ENCODE measurements at places on chromosomes 16 and 17.

GRCh38 chr16:1745900-1746692, 25.2 kb downstream of the NME3 start:
- no peak for DNase-seq

- no peak for DNase-seq
Observed at GRCh38 chr16:81836279-81837054, 57.4 kb downstream of the PLCG2 start.

DNA sequence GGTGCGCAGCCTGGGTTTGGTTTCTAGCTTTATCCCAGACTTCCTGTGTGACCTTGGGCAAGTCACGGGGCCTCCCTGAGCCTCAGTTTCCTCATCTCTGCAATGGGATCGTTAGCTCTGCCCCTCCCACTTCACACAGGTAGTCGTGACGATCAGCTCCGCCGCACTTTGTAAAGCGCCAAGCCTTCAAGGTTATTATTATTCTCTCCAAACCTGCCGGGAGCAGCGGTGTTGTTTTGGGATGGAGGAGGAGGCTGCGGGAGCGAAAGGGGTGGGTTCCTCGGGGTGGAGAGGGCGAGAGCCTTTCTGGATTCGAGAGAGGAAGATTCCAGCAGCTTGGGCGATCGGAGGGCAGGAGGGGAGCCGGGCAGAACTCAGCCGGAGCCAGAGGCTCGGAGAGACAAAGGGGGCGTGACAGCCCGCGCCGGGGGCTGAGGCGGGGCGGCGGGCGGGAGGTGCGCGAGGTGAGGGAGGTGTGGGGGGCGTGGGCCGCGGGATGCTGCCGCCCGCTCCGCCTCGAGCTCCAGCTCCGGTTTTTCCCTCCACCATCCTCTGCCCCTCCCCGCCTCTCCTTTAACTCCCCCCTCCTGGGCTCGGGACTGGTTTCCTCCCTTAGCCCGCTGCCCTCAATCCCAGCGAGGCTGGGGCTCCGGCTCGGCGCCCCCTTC, at the start of gene EFNB3:
TSS of gene EFNB3 (plus strand) at position 602 of the 668 bp plus-strand sequence. CDS start 397 bp downstream, outside the sequence.
- no peak for DNase-seq

GRCh38 chr16:88970050-88970449, 7.0 kb downstream of the CBFA2T3 start:
- no peak for DNase-seq

GRCh38 chr17:41943492-41943891, 13.1 kb downstream of the ODAD4 start:
- no peak for DNase-seq

- no peak for DNase-seq
Observed at GRCh38 chr16:83118365-83118764, 491.6 kb downstream of the CDH13 start.

GRCh38 chr17:12686486-12686885, 20.8 kb downstream of the MYOCD start:
- no peak for DNase-seq

- no peak for DNase-seq
Observed at GRCh38 chr17:66715076-66715675, 119.7 kb upstream of the CACNG5 start.

- DNase-seq: no peak
Observed at GRCh38 chr17:61017317-61018006, 339.8 kb downstream of the BCAS3 start.

GRCh38 chr17:37089956-37090355, 141.2 kb downstream of the AATF start:
- no peak for DNase-seq

- DNase-seq: no peak
Observed at GRCh38 chr16:85891776-85892166, 7.2 kb upstream of the IRF8 start.

DNA sequence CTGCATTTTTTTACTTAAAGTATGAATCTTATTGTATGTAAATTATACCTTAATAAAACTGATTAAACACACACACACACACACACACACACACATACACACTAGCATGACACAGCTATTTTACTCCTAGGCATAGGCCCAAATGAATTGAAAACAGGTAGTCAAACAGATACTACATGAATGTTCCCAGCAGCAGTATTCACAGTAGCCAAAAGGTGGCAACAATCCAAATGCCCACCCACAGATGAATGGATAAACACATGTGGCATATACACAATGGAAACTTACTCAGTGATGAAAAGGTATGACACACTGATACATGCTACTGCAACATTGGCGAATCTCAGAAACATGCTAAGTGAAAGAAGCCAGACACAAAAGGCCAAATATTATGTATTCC, 223.5 kb downstream of the CYB561 start:
- no peak for DNase-seq

GRCh38 chr17:73240561-73240960, 21.1 kb downstream of the CPSF4L start:
- no peak for DNase-seq

- no peak for DNase-seq
Observed at GRCh38 chr17:80682372-80682771, 137.7 kb downstream of the RPTOR start.

- DNase-seq: no peak
Observed at GRCh38 chr16:4327386-4328045, 11.6 kb downstream of the GLIS2 start.

DNA sequence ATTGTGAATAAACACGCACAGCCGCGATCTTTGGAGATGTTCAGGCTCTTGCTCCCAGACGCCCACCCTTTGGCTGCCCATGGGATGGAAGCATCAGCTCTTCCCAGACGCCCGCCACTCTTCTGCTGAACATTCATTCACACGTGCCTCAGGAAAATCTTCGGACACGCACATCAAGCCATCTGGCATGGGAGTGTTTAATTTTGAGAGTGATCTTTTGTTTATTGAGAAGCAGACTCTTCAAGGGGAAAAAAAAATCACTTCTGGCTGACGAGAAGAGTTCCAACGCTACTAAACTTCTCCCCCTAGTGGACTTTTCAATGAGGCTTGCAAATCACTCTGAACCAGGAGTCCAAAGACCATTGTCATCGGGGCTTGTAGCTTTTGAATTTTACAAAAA, 62.0 kb upstream of the NUDT7 start:
- no peak for DNase-seq

GRCh38 chr17:64698725-64699124, 36.6 kb upstream of the SMURF2 start:
- DNase-seq: no peak
